B cell (primary cell): ENCODE measurements at places on chromosomes 5 and 9. TPM values are rescaled to one million over a fixed set of nuclear protein-coding genes. Genes with fewer than 3 reads are reported as not detected.
A peak's percentile ranks its signal among the peaks of the same experiment; 100 is the strongest.

The GFI1B gene
- total RNA-seq = 0.85 TPM in 1 of 2 replicates, not detected in the other

The IL13 gene
- 0.42 TPM in 1 of 2 replicates, not detected in the other for total RNA-seq

The ADRB2 gene
- 11.4 and 12.4 TPM in 2 replicates for total RNA-seq

The ANKRA2 gene
- 47.9 and 56.1 TPM in 2 replicates for total RNA-seq

The EIF4EBP3 gene
- total RNA-seq = 8.8 and 15.0 TPM in 2 replicates

The PHF24 gene
- total RNA-seq = not detected in 2 replicates

The NKD2 gene
- 0.34 TPM in 1 of 2 replicates, not detected in the other for total RNA-seq

DNA sequence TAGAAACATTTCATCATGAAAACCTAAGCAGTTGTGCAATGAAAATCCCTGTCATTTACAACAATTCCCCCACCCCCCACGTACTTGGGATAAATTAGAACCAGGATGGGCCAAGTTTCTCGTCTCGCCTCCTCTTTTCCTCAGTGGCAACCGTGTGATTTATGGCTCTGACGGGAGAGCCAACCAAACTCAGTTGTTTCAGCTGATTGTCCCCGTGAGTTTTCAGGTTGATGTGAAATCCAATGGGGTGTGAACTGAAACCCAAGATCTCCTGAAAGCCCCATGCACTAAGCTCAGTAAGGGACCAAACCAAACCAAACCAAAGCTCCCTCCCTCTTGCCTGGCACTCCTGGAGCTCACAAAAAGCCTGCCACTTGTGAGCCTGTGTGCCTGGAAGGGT, 138.7 kb upstream of the SLC24A2 start:
- H3K27ac ChIP-seq = no peak overlapping the region
- H3K27me3 ChIP-seq = peaks cover 8% of the 10 kb centered on the region
- H3K4me3 ChIP-seq = no peak overlapping the region
- no peaks in the 10 kb centered on the region for H3K36me3 ChIP-seq
- no peak for DNase-seq

DNA sequence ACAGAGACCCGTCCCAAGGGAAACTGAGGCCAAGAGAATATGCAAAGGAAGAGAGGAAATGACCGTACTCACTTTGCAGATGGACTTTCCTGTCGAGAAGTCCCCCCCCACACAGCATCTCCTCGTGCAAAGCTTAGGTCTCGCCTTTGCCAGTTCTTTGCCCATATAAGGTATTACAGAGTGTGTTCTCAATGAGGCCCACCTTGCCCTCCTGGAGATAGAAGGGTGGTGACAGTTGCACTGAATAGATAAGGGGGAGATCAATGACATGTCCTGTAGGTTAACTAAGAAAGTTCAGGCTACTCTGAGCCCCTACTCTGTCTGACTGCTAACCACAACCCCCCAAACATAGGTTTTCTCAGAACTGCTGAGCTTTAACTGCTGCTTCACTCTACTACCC, 68.2 kb upstream of the SPTLC1 start:
- H3K4me1 ChIP-seq = no peaks in the 10 kb centered on the region
- DNase-seq = no peak
- no peaks in the 10 kb centered on the region for H3K36me3 ChIP-seq
- no peak overlapping the region for H3K27ac ChIP-seq

- no peak for DNase-seq
- no peaks in the 10 kb centered on the region for H3K27me3 ChIP-seq
- H3K4me1 ChIP-seq = peaks cover 99% of the 10 kb centered on the region
- peak overlapping the region; percentile 8 for H3K27ac ChIP-seq
- H3K36me3 ChIP-seq = no peaks in the 10 kb centered on the region
- H3K4me3 ChIP-seq = no peak overlapping the region
These were observed 20.6 kb upstream of the TNFAIP8 start for GRCh38 chr5:119335261-119335677.

DNA sequence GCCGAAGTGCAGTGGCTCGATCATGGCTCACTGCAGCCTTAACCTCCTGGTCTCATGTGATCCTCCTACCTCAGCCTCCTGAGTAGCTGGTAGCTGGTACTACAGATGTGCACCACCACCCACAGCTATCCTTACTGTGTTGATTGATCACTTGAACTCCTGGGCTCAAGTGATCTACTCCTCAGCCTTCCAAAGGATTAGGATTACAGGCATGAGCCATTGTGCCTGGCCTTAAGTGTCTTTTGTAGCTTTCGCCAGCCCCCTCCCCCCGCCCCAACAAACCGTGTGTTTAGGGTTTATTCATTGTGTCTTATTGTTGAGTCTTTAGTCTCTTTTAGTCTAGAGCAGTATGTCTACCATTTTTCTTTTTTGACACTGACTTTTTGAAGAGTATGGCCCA, 33.1 kb downstream of the SPIN1 start:
- no peak for DNase-seq
- no peaks in the 10 kb centered on the region for H3K27me3 ChIP-seq
- H3K4me3 ChIP-seq = no peak overlapping the region
- no peak overlapping the region for H3K27ac ChIP-seq
- H3K4me1 ChIP-seq = no peaks in the 10 kb centered on the region
- no peaks in the 10 kb centered on the region for H3K36me3 ChIP-seq

DNA sequence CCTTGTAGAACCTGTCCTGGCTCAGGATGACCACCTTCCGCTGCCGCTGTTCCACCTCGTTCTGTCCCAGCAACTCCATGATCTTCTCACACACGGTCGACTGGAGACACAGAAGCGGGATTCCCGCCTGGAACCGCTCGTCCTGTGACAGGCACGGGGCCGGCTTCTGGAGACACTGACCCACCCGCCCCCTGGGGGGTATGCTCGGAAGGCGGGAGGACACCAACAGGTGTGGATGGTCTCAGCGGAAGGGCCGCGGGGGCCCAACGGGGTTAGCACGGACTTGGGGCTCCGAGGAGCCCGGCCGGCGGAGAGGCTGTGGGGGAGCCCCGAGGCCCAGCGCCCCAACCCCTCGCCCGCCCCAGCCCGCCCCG, 530 bp downstream of the UCK1 start:
- H3K27ac ChIP-seq = peak overlapping the region; percentile 18
- no peaks in the 10 kb centered on the region for H3K27me3 ChIP-seq
- H3K4me3 ChIP-seq = peak overlapping the region; percentile 55

GRCh38 chr5:115351356-115352195, 55.1 kb upstream of the CCDC112 start:
- no peak overlapping the region for H3K27ac ChIP-seq
- DNase-seq = no peak
- H3K4me1 ChIP-seq = no peaks in the 10 kb centered on the region
- H3K27me3 ChIP-seq = no peaks in the 10 kb centered on the region
- H3K36me3 ChIP-seq = no peaks in the 10 kb centered on the region
- H3K4me3 ChIP-seq = no peak overlapping the region

DNA sequence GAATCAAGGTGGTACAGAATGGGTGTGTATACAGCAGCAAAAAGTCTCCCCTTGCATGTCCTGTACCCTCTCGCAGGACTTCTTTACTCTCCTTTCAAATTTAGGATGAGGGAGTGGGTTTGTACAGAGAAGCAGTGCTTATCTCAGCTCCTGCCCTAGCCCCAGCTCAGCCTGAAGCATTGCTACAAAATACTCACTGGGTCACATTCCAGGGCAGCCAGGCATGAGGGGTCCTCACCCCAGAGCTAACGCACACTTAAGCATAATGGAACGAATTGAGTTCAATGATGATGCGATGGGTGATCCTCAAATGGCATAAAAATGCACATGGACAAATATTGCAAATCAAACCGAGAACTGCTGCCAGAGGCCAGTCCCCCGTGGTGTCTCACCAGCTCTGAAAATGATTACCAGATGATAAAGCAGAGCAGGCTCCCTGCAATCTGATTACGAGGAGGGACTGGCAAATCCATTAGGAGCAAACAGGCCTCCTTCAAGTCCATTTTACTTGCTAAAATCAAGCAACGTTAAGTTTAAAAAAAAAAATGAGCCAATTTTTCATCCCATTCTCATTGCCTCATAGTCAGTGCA, 231.6 kb upstream of the TAS2R1 start:
- H3K4me1 ChIP-seq = no peaks in the 10 kb centered on the region
- no peak overlapping the region for H3K27ac ChIP-seq
- no peaks in the 10 kb centered on the region for H3K36me3 ChIP-seq
- H3K4me3 ChIP-seq = no peak overlapping the region
- no peaks in the 10 kb centered on the region for H3K27me3 ChIP-seq

GRCh38 chr5:113523168-113523567, 9.7 kb downstream of the YTHDC2 start:
- no peaks in the 10 kb centered on the region for H3K27me3 ChIP-seq
- H3K27ac ChIP-seq = peak overlapping the region; percentile 38
- peaks cover 14% of the 10 kb centered on the region for H3K4me1 ChIP-seq
- DNase-seq = no peak
- H3K36me3 ChIP-seq = peaks cover 7% of the 10 kb centered on the region
- no peak overlapping the region for H3K4me3 ChIP-seq

- H3K4me3 ChIP-seq = no peak overlapping the region
- DNase-seq = no peak
- H3K4me1 ChIP-seq = no peaks in the 10 kb centered on the region
- no peak overlapping the region for H3K27ac ChIP-seq
- H3K27me3 ChIP-seq = no peaks in the 10 kb centered on the region
These were observed 26.6 kb upstream of the C5orf58 start for GRCh38 chr5:170206216-170206615.

DNA sequence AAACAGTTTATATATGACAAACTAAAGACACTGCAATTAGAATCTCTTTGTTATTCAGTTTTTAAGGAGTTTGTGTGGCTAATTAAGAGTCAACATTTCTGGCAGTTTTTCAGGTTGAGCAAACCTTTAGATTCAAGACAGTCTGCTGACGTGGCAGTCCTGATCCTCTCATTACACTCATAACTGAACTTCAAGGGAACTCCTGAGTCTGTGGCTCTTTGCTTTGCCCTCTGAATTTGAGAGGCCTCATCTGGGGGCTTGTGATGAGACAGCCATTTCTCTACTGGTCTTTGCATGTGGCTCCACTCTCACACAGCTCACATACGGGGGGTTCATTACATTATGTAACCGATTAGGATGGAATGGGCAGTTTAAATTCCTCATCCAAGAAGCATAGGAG, 182.9 kb upstream of the MEF2C start:
- no peak overlapping the region for H3K4me3 ChIP-seq
- no peaks in the 10 kb centered on the region for H3K36me3 ChIP-seq
- H3K4me1 ChIP-seq = no peaks in the 10 kb centered on the region
- H3K27ac ChIP-seq = no peak overlapping the region

DNA sequence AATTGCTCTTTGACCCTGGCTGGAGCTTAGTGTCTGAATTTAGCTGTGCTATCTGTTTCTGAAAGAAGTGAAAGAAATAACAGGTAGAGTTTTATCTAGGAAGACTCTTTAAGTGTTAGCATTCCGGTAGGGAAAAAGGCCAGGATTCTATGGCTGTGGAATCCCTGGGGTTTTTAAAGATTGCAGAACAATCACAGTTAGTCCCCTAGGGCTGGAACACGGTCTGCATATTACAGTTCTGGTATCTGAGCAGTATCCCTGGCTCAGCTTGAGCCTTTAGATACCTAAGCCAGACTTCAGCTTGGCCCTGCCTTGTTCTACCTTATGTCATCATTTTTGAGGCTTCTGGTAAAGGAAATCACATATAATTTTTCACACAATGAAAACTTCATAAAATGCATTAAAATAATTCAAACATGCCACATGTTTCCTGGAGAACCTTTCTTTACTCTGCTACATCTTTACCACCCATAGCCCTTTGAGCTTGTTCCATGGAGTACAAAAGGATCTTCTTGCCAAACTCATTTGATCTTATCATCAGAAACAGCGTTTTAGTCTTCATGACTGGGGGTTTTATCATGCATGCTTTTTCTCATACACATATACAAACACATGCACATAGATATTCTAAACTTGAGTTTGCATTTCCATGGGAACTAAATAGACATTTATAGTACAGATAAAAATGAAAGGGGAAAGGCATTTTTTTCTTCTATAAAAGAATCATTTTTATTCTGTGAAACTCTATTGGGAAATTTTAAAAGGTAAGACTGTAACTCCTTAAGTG, 410.8 kb downstream of the CETN3 start:
- no peaks in the 10 kb centered on the region for H3K27me3 ChIP-seq
- H3K27ac ChIP-seq = no peak overlapping the region
- no peak overlapping the region for H3K4me3 ChIP-seq
- H3K4me1 ChIP-seq = no peaks in the 10 kb centered on the region

DNA sequence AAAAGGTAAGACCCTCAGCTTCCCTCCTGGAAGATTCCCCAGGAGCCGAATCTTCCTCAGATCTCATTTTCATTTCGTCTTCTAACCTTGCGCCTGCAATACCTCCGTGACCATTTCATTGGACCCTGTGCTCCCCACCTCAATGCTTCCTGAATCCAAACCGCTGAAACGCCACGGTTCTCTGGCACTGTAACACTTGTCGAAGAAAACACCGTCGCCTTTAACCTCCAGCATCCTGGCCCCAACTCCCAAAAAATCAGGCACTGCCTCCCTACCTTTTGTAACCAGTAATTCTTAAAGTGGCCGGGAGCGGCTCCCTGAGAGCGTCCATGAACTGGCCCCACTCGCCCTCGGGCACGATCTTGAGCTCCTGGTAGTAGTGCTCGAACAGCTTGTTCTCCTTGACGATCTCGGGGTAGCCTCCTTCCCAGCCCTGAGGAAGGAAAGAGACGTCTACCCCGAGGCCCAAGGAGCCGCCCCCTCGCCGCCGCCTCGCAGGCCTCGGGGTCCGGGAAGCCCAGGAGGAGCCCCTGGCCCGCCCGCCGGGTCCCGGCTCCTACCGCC, 438 bp downstream of the NSUN2 start:
- H3K4me1 ChIP-seq = peaks cover 28% of the 10 kb centered on the region
- no peaks in the 10 kb centered on the region for H3K27me3 ChIP-seq
- DNase-seq = no peak
- peak overlapping the region; percentile 74 for H3K4me3 ChIP-seq

DNA sequence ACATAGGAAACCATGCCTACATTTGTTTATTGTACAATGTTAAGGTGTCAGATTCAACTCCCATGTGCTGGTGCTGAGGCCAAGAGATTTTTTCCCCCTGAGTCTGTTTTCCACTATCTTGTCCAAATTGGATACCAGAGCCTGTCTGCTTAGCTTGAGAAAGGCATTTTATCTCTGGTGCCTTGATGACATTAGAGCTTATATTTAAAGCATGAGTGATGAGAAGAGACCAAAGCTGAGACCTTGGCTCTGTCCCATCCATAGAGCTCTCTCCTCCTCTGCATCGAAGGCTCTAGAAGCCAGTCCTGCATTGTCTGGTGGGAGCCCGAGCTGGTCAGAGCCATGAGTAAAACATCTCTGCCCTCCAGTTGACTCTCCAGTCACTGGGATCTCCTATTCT, 10.4 kb upstream of the PPP2CA start:
- H3K4me3 ChIP-seq = no peak overlapping the region
- DNase-seq = no peak
- H3K4me1 ChIP-seq = no peaks in the 10 kb centered on the region
- H3K36me3 ChIP-seq = no peaks in the 10 kb centered on the region
- no peak overlapping the region for H3K27ac ChIP-seq

DNA sequence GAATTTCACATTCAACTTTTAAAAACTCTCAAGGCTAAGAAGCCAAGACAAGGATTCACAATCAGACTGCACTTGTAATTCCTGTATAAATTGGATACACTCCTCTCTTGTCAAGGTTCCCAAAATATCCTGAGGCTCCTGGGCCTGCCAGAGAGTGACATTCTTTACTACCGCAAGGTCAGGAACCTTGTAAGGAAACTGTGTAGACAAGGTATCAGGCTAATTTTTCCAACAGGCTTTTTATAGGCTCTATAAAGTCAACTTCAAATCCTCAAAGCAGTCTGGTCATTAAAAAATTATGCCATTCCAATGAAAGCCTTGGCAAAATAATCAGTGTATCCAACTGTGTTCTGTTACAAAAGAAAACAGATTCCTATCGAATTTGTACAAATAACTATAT, 15.5 kb upstream of the PAIP1 start:
- H3K4me3 ChIP-seq = no peak overlapping the region
- DNase-seq = no peak
- no peak overlapping the region for H3K27ac ChIP-seq
- no peaks in the 10 kb centered on the region for H3K27me3 ChIP-seq
- H3K4me1 ChIP-seq = no peaks in the 10 kb centered on the region

GRCh38 chr9:2729721-2730120, 12.4 kb downstream of the KCNV2 start:
- peaks cover 7% of the 10 kb centered on the region for H3K4me1 ChIP-seq
- H3K4me3 ChIP-seq = no peak overlapping the region
- DNase-seq = no peak
- no peaks in the 10 kb centered on the region for H3K27me3 ChIP-seq
- no peak overlapping the region for H3K27ac ChIP-seq
